Fibroblast of lung (primary cell): ENCODE measurements at places on chromosomes 7 and 10. TPM values are rescaled to one million over a fixed set of nuclear protein-coding genes. Genes with fewer than 3 reads are reported as not detected.

The ENO4 gene
- total RNA-seq = under 0.01 and 0.66 TPM in 2 replicates

GRCh38 chr10:11810313-11810766 is 12.8 kb upstream of the PROSER2 start:
- no peak overlapping the region for H3K4me3 ChIP-seq
- H3K27me3 ChIP-seq = no peaks in the 10 kb centered on the region
- peaks cover 2% of the 10 kb centered on the region for H3K4me1 ChIP-seq

The AOC1 gene
- not detected in 2 replicates for total RNA-seq

GRCh38 chr7:124843336-124843735 is 77.7 kb upstream of the GPR37 start:
- H3K36me3 ChIP-seq = no peaks in the 10 kb centered on the region
- H3K27ac ChIP-seq = no peak overlapping the region
- H3K4me1 ChIP-seq = no peaks in the 10 kb centered on the region
- DNase-seq = no peak

DNA sequence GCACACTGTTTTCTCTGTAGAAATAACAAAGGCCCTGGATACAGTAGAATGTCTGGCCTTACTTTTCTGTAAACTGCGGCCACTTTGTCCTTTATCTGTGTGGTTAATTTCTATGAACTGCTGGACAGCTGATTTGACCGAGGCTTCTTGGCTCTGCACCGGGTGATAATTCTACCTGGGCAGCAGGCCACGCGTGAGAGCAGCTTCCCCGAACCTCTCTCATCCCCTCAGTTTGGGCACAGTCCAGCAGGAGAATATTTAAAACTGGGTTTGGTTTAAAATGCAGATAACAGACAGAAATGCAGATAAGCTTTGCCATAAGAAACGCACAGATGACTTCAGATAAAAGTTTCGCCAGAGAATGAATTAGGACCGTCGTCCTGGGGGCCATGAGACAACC is 81.0 kb downstream of the CELF2 start:
- H3K27ac ChIP-seq = no peak overlapping the region
- no peak for DNase-seq
- H3K27me3 ChIP-seq = no peaks in the 10 kb centered on the region
- H3K36me3 ChIP-seq = no peaks in the 10 kb centered on the region
- H3K4me1 ChIP-seq = no peaks in the 10 kb centered on the region

The MBLAC1 gene
- total RNA-seq = 1.8 and 2.5 TPM in 2 replicates

DNA sequence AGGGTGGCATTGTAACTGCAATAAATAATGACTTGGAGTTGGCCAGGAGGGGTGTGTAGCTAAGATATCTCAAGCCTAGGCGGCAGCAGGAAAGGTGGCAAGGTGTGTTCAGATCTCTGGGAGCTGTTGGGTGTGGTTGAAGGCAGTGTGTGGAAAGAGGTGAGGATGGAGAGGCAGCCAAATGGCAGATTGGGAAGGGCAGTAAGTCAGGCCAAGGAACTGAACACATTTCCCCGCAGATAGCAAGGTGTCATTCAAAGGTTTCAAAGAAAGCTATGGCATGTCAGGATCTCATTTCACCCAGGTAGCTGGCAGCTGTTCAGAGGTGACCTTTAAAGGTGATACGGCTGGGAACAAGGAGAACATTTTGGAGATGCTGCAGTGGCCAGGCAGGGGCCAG is 586.0 kb upstream of the MGMT start:
- H3K4me1 ChIP-seq = no peaks in the 10 kb centered on the region
- no peak overlapping the region for H3K27ac ChIP-seq
- no peak for DNase-seq
- no peaks in the 10 kb centered on the region for H3K27me3 ChIP-seq

The TWIST1 gene
- total RNA-seq = 23.9 and 31.2 TPM in 2 replicates

The ARMC3 gene
- not detected in 2 replicates for total RNA-seq
